Bone marrow (tissue), 2 donors: ENCODE measurements at places on chromosomes 2 and 18.
A peak's percentile ranks its signal among the peaks of the same experiment; 100 is the strongest.

GRCh38 chr2:383888-384287 lies 96.0 kb upstream of the ALKAL2 start:
- no peak for DNase-seq

DNA sequence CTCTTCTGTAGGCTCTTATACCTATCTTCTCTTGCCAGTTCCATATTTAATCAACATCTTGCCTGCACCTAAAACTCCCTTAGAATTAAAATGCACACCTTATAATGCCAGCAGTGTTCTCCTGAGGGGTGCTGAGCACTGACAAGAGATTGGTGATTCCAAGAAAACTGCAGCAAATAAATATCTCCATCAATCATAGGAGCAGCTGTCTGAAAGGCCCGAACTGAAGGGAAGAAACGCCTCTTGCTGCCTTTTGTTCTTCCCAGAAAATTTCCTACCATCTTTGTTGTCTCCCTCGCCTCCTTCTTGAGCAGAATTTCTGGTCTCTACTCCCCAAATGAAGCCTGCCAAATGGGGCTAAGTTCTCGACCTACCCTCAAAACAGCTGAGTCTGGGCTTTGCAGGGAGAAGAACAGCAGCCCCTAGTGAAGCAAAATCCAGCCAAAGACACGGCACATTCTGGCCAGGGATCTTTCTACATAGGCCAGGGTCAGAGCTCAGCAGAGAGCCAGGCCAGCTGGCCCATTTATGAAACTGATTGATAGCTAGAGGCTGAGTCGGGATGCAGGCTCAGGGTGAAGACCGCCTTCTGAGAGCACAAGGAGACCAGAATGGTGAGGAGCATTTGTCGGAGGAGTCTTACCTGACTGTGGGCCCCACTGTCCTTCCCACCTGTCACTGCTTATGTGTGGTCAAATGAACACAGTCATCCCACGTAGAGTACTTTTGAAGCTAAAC lies 20.4 kb upstream of the TMEM247 start:
- no peak for DNase-seq

- DNase-seq = no peak
Observed at GRCh38 chr2:61702088-61702467, 151.8 kb downstream of the FAM161A start.

GRCh38 chr2:124046332-124046731 lies 21.2 kb downstream of the CNTNAP5 start:
- DNase-seq = no peak

- DNase-seq = no peak
Observed at GRCh38 chr2:228469721-228470120, 288.2 kb upstream of the SPHKAP start.

GRCh38 chr2:144325086-144325485 lies 194.8 kb downstream of the ZEB2 start:
- no peak for DNase-seq

GRCh38 chr2:170878505-170878904 lies 50.5 kb upstream of the GORASP2 start:
- DNase-seq = peak; percentile 37

- peak; percentile 92 for DNase-seq
Observed at GRCh38 chr2:43426305-43427031, 169.4 kb downstream of the THADA start.

- DNase-seq = no peak
Observed at GRCh38 chr2:207315131-207315530, 149.4 kb upstream of the KLF7 start.

DNA sequence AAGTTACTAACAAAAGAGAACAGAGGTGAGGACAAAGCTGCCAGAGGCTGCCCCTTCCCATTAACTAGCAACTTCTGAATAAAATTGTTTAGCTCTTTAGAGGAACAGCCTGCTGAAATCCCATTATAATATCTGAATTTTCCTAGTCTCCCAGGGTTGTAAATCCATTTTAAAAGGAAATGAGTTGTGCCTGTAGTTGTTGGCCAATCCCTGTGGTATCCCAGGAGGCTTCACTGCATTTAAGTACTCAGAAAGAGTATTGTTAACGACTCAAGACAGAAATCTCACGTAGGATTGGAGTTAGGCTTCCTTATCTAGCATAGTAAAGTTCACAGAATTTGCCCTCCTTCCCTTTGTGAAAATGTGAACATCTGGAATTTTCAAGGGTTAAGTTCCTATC lies 8.9 kb downstream of the LAPTM4A start:
- DNase-seq = no peak

DNA sequence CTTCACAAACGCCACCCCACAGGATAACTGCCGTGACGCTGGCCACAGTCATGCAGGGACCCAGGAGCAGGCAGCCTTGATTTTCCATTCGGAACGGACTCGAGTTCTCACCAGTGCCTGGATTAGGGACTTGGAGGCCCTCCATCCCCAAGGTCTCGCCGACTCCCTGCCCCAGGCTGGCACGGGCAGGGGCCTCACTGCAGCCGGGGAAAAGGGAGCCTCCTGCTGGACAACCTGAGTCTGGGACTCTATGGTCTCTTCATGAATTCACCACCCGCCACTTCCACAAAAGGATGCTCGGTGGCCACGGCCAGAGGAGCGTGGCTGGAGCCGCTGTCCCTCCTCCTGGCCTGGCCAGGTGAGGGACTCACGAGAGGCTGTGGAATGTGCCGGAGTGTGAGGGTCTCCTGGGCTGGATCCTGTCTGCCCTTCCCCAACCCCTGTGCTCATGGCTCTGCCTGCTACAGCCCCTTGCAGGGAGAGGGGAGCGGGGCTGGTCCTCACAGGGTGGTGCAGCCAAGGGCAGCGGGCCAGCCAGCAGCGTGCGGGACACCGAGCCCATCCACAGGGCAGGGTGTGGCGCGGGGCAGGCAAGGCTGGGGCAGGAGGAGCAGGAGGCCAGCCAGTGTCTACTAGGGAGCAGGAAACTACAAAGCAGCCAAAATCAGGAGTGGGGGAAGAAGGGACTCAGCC lies 42.3 kb downstream of the AQP12A start:
- DNase-seq = peak; percentile 2

DNA sequence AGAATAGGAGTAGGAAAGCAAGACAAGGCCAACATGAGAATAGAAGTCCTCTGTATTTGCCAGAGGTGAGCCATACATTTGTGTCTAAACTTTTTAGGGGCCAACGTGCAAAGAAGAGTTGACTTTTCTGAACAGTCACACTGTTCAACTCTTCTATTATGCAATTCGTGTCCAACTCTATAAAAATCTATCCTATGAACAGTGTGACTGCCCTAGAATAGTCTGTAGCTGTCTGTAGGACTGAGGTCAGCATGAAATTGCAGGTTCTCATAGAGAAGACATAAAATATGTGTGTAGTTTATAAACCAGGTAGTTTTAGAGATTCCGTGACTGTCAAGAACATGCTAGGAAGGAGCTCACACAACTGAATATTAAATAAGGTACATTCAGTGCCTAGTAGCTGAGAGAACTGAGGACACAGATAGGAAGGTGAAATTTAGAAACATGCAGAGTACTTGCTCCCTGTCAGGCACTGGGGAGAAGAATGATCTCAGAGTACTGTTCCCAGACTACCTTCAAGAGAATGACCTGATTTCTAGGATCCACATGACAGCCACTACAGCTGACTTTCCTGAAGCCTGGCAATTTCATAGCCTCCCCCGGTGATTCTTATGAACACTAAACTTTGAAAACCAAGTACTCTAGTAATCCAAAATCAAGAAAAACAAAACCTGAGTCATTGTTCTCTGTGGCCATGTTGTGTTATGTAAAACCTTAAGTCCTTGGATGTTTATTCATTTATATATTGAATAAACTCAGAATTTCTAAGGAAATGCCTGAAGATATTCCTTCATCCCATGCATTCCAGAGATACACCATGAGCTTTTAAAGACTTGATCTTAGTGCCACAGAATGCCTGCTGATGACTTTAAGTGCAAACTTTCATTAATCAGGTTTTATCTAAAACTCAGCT lies 201.5 kb upstream of the BOD1L2 start:
- DNase-seq = no peak

DNA sequence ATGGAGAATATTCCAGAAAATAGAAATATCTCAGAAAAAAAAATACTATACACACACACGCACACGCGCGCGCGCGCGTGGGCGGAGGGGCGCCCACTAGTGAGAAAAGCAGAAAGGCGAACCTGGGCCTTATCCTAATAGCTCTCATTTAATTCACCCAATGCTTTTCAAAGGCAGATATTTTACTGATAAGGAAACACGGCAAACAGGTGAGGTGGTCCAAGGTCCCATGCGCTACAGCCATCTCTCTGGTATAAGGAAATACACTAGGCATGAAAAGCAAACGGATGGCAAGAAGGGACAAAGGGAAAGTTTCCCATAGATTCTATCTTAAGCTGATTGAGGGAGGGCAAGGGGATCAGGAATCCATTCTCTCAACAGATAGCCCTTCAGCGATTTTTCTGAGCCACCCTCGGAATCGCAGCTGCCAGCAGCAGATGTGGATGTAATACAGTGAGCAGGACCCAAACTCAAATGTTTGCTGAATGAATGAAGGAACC lies 136.7 kb downstream of the TMEM247 start:
- peak; percentile 29 for DNase-seq

GRCh38 chr2:86223140-86223926 lies 24.1 kb downstream of the MRPL35 start:
- no peak for DNase-seq
